ENCODE measurements at places on chromosomes 2 and 18.

DNA sequence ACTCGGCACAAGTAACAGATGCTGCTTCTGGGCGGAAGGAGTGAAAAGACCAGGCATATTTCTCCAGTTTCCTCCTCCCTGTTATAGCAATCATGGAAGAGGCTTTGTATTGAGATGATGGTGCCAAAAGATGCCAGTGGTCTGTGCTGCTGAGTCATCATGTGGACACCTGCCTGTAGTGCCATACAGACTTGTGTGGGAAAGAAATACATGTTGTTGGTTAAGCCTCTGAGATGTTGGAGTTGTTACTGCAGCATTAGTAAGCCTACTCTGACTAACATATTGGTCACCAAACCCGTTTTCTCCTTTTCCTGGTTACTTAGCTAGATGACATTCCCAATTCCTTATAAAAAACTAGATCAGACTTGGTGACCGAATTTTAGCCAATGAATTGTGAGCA lies 356.9 kb downstream of the ZNF521 start:
- DNase-seq: no peak

GRCh38 chr2:3490191-3491170 lies 28.9 kb downstream of the ADI1 start:
- DNase-seq: no peak

DNA sequence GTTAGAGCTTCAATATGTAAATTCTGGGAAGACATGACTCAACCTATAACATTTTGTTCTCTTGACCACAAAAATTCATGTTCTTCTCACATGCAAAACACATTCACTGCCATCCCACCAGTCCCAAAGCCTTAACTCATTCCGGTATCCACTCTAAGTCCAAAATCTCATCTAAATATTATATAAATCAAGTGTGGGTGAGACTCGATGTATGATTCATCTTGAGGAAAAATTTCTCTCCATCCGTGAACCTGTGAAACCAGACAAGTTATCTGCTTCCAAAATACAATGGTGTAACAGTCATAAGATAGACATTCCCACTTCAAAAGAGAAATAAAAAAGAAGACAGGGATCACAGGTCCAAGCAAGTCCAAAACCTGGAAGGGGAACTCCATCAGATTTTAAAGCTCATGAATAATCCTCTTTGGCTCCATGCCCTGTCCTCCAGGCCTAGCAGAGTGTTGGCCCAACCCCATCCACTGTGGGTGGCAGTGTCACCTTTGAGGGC lies 101.3 kb downstream of the RAD51AP2 start:
- DNase-seq: no peak

DNA sequence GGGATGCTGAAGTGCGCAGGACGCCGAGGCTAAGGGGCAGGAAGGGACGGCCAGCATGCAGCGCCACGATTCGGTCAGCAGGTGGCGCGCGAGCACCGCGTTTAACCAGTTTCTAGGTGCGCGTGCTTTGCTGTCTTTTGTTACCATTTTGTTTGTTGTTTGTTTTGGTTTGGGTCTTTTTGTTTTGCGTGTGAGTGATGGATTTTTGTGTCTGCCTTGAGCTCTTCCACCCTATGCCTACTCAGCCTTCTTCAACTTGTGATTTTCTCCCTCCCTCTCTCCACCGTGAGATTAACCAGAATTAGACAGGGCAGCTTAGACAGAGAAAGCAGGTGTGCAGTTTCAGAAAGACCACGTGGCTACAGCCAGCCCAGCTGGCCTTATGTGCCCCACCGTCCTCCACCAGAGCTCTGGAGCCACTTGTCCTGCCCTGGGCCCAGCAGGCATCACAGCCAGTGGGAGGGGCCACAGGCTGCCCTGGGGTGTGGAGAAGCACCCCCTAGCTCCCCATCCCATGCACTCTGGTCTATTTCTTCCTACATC lies 180.2 kb downstream of the RNF144A start:
- DNase-seq: peak; percentile 57

DNA sequence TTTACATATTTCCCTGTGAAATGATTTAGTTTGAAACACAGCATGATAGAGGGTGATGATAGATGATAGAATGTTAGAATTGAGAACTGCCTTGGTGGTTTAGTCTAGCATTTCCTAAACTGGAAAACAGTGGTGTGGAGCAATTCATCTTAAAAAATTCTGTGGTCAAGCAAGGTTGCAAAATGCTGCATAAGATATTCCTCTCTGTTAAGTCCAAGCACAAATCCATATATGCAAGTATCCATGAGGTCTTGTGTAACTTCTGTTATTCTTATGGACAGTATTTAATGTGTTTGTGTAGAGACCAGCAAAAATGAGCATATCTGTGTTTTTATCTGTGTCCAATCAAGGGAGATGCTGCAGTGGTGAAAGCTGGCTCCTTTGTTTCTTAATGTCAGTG lies 30.0 kb downstream of the CPS1 start:
- no peak for DNase-seq

- DNase-seq: no peak
Observed at GRCh38 chr18:22545066-22545760, 127.5 kb upstream of the CTAGE1 start.

GRCh38 chr18:47215554-47216138 lies 35.8 kb downstream of the SKOR2 start:
- no peak for DNase-seq

- no peak for DNase-seq
Observed at GRCh38 chr2:71486881-71487640, 33.7 kb downstream of the DYSF start.

- DNase-seq: no peak
Observed at GRCh38 chr2:221350616-221351015, 221.5 kb downstream of the EPHA4 start.

DNA sequence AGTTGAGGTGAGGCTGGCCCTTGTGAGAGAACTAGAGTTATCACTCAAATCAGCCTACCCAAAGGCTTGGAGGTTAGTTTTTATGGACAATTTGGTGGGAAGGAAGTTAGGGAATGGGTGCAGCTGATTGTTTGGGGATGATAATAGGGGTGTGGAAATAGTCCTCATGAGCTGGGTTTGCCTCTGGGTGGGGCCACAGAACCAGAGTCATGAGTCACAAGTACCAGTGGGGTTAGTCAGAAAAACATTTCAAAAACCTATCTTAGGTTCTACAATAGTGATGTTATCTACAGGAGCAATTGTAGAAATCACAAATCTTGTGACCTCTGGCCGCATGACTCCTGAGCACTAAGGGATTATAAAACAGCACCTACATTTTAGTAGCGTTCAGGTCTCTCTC lies 630.1 kb upstream of the PIK3C3 start:
- DNase-seq: no peak

DNA sequence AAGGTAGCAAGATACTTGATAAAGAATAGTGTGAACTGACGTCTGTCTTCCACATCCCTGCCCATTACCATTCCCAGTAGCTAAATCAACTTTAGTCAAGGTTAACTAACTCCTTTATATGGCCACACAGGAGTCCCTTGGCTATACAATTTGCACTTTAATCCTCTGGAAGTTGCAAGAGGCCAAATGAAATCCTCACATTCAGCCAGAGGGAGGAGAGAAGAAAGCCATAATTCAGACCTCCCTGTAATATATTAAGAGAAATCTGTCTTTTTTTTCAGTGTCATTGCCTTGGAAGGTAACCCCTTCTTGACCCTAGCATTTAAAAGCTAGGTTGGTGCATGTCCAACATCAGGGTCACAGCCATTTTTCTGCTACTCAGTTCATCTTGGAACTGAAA lies 317.8 kb downstream of the NRXN1 start:
- DNase-seq: no peak

- DNase-seq: no peak
Observed at GRCh38 chr2:29229640-29230039, 114.4 kb downstream of the CLIP4 start.

Measured in activated T-helper 1 cell treated with anti-CD3 and anti-CD28 coated beads, Interleukin-2, amount 50 U/mL, for 16 hours (primary cell).